ENCODE measurements at places on chromosomes 1 and 21.

DNA sequence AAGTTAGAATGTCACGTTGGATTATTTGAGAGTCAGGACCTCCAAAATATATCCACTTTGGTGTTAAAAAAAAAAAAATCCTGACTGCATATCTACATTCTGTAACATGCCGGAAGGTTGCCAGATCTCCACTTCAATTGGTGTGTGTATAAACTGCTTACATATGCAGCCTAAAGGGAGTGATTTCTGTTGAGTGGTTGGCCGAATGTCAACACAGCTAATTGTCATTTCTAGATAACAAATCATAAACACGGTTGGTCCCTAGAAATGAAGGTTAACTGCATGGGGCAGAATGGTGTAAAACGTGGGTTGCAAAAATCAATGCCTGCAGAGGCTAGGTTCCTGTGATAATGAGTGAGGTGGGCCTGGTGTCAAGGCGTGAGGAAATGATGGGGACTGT lies 15.0 kb upstream of the ROR1 start:
- DNase-seq, result no peak

DNA sequence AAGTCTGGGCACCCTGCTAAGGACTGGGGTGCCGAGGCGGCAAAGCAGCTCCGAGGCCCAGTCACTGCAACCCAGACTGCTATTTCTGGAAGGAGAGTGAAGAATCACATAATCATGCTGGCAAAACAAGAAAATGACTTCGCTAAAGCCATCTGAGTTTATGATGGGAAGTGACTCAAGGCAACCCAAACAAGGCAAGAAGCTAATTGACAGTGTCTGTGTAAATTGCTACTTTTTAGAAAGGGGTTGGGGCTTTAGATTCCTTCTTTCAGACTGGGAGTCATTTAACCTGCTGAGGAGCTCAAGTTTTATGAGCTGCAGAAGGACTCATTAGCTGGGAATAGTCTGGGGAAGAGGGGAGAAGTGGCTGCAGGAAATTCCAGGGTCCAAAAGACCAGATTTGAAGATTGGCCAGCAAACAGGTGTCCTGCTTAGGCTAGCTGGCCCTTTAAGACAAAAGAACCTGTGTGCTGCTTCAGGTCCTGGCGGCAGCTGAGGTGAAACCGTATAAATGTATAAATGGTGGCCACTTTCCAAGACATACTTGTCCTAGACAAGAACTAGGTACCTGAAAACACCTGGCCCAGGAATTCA lies 28.1 kb downstream of the TSHB start:
- no peak for DNase-seq

- no peak for DNase-seq
Measured at GRCh38 chr21:38531039-38531541, 32.8 kb upstream of the ERG start.

GRCh38 chr1:244171241-244171985 lies 120.3 kb downstream of the ZBTB18 start:
- DNase-seq, result no peak

Data from GM18507 (cell line).